NCI-H2081 treated with DMSO at 0.1 percent for 48 hours (cell line): ENCODE measurements at places on chromosomes 6 and 20.

- no peak for DNase-seq
These were observed 50.8 kb upstream of the TAGAP start for GRCh38 chr6:159095616-159096015.

DNA sequence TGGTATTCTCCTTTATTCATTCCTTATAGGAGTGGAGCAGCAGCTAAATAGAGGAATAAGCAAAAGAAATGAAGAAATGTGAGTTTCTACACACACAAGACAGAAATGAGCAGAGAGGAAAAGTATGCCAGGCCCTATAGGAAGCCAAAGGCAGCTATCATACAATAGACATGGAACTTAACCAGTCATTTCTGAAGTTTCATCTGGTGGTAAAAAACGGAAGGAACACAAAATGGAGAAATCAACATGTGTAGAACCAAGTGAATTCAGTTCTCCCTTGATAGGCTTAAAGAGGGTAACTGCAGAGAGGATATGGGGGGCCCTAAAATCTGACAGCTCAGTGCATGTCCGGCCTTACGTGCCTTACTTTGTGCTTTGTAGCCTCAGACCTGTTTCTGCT, 44.6 kb downstream of the TSBP1 start:
- no peak for DNase-seq

DNA sequence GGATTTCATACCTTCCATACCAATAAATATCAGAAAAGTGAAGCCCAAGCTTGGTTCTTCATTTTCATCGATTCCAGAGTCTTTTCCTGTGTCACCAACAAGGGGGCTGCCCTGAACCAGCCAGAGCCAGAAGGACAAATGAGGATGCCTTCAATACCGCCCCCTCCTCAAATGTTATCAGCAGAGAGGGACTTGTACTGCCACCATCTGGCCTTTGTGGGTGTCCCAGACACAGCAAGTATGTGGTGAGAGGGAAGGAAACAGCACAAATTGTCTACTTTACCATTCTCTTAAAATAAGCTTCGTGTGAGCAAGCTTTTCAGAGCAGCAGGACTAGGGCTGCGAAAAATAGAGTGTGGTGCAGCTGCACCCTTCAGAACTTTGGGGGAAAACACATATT, 165.3 kb downstream of the SOBP start:
- no peak for DNase-seq

DNA sequence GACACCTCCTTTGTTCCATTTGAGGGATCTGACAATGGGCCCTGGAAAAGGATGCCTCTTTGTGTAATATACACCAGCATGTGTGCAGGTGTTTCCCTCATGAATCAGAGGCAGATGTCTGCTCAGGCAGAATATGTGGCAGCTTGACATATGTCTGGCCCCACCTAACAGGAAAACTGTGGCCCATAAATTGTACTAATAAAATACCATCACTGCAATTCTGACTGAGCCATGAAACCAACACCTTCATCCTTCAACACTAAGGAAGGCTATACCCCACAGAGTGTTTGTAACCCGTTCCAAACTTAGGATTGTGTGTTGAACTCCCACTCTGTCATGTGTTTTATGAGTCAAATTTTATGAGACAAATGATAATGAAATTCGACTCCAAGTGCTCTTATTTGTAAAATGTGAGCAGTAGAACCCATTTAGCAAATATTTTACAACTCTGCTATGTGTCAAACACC, 22.7 kb downstream of the LAMA4 start:
- DNase-seq: no peak

- no peak for DNase-seq
These were observed 700.1 kb downstream of the HDGFL1 start for GRCh38 chr6:23269436-23269835.
